ENCODE measurements at places on chromosomes 7 and 10. TPM values are rescaled to one million over a fixed set of nuclear protein-coding genes. Genes with fewer than 3 reads are reported as not detected.

The CPXM2 gene
- under 0.01 TPM for total RNA-seq

The RAMP3 gene
- not detected for total RNA-seq

The HOXA2 gene
- 0.61 TPM for total RNA-seq

The GRM8 gene
- not detected for total RNA-seq

The CTNNA3 gene
- not detected for total RNA-seq

The C1QL3 gene
- not detected for total RNA-seq

The AKR1C4 gene
- not detected for total RNA-seq

The BLNK gene
- total RNA-seq, result 0.87 TPM

The UCN3 gene
- total RNA-seq, result not detected
